ENCODE measurements at places on chromosomes 7 and 10. TPM values are rescaled to one million over a fixed set of nuclear protein-coding genes. Genes with fewer than 3 reads are reported as not detected.
A peak's percentile ranks its signal among the peaks of the same experiment; 100 is the strongest.

MMS19 gene
- 49.7 TPM for polyA plus RNA-seq

APBB1IP gene
- 4.1 TPM for polyA plus RNA-seq

PPP1R3A gene
- not detected for polyA plus RNA-seq

MOGAT3 gene
- polyA plus RNA-seq, result 0.37 TPM

AZGP1 gene
- 198 TPM for polyA plus RNA-seq

TAS2R4 gene
- polyA plus RNA-seq, result not detected

LRRD1 gene
- not detected for polyA plus RNA-seq

DNA sequence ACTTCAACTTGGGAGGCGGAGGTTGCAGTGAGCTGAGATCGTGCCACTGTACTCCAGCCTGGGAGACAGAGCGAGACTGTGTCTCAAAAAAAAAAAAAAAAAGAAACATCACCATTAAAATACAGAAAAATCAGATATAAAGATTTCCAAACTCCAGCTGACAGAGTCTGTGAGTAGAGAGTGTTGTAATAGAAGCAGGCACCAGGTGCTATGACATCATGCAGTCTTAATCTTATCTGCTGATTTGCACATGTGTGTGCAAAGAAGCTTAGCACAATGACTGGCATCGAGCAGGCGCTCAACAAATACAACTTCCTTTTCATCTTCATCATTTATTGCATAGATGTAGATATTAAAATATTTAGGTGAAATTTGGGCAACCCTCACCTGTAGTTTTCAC is 92.2 kb downstream of the PRKCQ start:
- H3K36me3 ChIP-seq, result no peaks in the 10 kb centered on the region
- no peak overlapping the region for H3K27ac ChIP-seq
- H3K4me1 ChIP-seq, result no peaks in the 10 kb centered on the region
- no peak overlapping the region for H3K4me3 ChIP-seq
- H3K27me3 ChIP-seq, result no peaks in the 10 kb centered on the region
- DNase-seq, result no peak

GRCh38 chr7:22624781-22625180 is 102.2 kb upstream of the IL6 start:
- DNase-seq, result no peak
- H3K27ac ChIP-seq, result no peak overlapping the region
- H3K4me3 ChIP-seq, result no peak overlapping the region
- H3K36me3 ChIP-seq, result no peaks in the 10 kb centered on the region
- no peaks in the 10 kb centered on the region for H3K27me3 ChIP-seq

DNA sequence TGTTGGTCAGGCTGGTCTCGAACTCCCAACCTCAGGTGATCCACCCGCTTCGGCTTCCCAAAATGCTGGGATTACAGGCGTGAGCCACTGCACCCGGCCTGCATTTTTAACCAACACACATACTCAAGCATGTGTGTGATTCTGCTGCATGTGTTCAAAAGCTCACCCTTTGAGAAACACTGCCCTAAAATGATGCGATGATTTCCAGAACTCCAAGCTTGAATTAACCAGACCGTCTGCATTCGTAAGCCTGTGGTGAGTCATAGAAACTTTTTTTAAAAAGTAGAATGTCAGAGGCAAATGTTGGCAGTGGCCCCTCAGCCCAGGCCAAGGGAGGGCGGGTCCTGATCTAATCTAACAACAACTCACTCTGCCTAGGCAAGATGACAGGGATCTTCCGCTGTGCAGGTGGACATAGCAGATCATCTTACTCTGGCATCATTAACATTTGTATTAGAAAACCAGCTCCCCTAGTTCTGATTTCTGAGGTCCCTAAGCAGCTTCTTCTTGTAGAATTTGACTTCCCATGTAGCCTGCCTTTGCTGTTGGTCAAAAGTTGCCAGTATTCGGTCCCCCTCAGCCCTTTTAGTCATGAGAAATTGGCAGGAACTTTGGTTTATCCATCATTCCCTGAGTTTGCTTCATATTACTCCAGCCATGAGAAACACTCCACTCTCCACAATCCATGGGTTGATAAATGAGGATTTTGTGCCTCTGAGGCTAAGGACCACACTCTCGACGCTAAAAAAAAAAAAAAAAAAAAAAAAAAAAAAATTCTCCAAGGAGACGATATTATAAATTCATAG is 190.4 kb downstream of the SKIDA1 start:
- no peak overlapping the region for H3K27ac ChIP-seq
- no peak for DNase-seq
- H3K36me3 ChIP-seq, result no peaks in the 10 kb centered on the region
- no peaks in the 10 kb centered on the region for H3K4me1 ChIP-seq
- H3K4me3 ChIP-seq, result no peak overlapping the region

DNA sequence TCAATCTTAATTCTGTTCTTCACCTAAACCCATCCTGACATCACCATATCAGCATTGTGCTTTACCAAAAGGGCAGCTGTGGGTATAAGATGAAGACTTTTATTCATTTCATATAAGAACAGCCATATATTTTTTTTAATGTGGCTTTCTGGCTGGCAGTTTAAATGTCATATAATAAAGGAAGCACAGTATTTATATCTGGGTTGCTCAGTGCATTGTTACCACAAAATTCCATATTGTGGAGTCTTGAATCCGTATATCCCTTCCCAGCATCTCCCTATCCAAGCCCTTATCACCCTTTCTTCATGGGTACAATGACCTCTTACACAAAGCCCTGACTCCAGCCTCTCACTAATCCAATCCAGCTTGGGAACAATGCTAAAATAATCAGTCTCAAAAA is 125.8 kb downstream of the RAPGEF5 start:
- no peaks in the 10 kb centered on the region for H3K36me3 ChIP-seq
- no peak overlapping the region for H3K27ac ChIP-seq
- H3K27me3 ChIP-seq, result no peaks in the 10 kb centered on the region

GRCh38 chr10:58173391-58173790 is 94.3 kb downstream of the IPMK start:
- H3K27me3 ChIP-seq, result no peaks in the 10 kb centered on the region
- no peak overlapping the region for H3K27ac ChIP-seq
- no peaks in the 10 kb centered on the region for H3K4me1 ChIP-seq
- DNase-seq, result no peak
- H3K4me3 ChIP-seq, result no peak overlapping the region

DNA sequence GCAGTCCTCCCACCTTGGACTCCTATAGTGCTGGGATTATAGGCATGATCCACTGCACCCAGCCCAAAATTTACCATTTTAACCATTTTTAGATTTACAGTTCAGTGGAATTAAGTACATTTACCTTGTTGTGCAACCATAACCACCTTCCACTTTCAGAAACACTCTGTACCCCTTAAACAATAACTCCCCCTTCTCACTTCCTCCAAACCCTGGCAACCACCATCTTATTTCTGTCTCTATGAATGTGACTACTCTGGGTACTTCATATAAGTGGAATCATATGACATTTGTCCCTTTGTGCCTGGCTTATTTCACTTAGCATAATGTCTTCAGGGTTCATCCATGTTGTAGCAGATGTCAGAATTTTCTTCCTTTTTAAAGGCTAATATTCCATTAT is 33.6 kb downstream of the SUFU start:
- H3K27me3 ChIP-seq, result no peaks in the 10 kb centered on the region
- H3K27ac ChIP-seq, result no peak overlapping the region
- no peaks in the 10 kb centered on the region for H3K36me3 ChIP-seq
- H3K4me1 ChIP-seq, result no peaks in the 10 kb centered on the region

- no peak for DNase-seq
- H3K36me3 ChIP-seq, result no peaks in the 10 kb centered on the region
- H3K4me1 ChIP-seq, result no peaks in the 10 kb centered on the region
- no peak overlapping the region for H3K4me3 ChIP-seq
- no peaks in the 10 kb centered on the region for H3K27me3 ChIP-seq
Measured at GRCh38 chr7:1899196-1899595, 229.1 kb downstream of the ELFN1 start.

- H3K4me1 ChIP-seq, result peaks cover 2% of the 10 kb centered on the region
- no peak overlapping the region for H3K27ac ChIP-seq
- peak overlapping the region; percentile 86 for H3K4me3 ChIP-seq
- DNase-seq, result no peak
Measured at GRCh38 chr7:44201813-44202212, 1.0 kb downstream of the YKT6 start.

DNA sequence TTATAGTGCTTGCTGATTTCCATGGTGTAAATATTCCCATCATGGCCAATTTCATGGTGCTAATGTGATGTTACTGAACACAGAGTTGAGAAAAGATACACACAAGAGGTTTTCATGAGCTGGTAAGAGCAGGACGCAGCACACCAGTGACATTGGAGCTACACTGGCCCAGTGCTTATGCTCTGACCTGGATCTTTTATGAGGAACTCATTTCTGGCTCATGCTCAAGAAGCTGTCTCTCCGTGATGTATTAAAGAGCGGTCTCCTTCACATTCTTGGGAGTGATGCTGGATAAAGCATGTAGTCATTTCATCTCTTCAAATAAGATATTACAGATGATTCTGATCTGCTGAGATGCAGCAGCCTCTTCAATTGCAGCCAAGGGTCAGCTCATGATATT is 785.2 kb downstream of the GRID1 start:
- H3K4me3 ChIP-seq, result no peak overlapping the region
- H3K36me3 ChIP-seq, result no peaks in the 10 kb centered on the region
- no peak overlapping the region for H3K27ac ChIP-seq
- no peaks in the 10 kb centered on the region for H3K27me3 ChIP-seq
- no peak for DNase-seq
- H3K4me1 ChIP-seq, result no peaks in the 10 kb centered on the region

- no peak overlapping the region for H3K4me3 ChIP-seq
- no peak overlapping the region for H3K27ac ChIP-seq
- H3K27me3 ChIP-seq, result no peaks in the 10 kb centered on the region
- no peaks in the 10 kb centered on the region for H3K36me3 ChIP-seq
- no peak for DNase-seq
- H3K4me1 ChIP-seq, result no peaks in the 10 kb centered on the region
Measured at GRCh38 chr7:79494046-79494445, 40.6 kb upstream of the MAGI2 start.

DNA sequence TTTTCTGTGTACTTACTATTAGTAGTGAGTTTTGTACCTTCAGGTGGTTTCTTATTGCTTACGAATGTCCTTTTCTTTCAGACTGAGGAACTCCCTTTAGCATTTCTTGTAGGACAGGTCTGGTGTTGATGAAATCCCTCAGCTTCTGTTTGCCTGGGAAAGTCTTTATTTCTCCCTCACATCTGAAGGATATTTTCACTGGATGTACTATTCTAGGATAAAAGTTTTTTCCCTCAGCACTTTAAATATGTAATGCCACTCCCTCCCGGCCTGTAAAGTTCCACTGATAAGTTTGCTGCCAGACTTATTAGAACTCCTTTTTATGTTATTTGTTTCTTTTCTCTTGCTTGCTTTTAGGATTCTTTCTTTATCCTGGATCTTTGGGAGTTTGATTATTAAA is 1.7 kb upstream of the CYCS start:
- peaks cover 6% of the 10 kb centered on the region for H3K36me3 ChIP-seq
- no peaks in the 10 kb centered on the region for H3K27me3 ChIP-seq
- H3K27ac ChIP-seq, result no peak overlapping the region

GRCh38 chr10:123492016-123492415 is 174.1 kb upstream of the GPR26 start:
- H3K27me3 ChIP-seq, result no peaks in the 10 kb centered on the region
- peak; percentile 64 for DNase-seq
- no peaks in the 10 kb centered on the region for H3K4me1 ChIP-seq
- H3K36me3 ChIP-seq, result no peaks in the 10 kb centered on the region
- H3K4me3 ChIP-seq, result no peak overlapping the region

GRCh38 chr7:34075523-34076370 is 170.4 kb downstream of the BMPER start:
- H3K4me3 ChIP-seq, result no peak overlapping the region
- no peaks in the 10 kb centered on the region for H3K36me3 ChIP-seq
- no peak overlapping the region for H3K27ac ChIP-seq
- H3K4me1 ChIP-seq, result no peaks in the 10 kb centered on the region

- H3K27me3 ChIP-seq, result no peaks in the 10 kb centered on the region
- no peaks in the 10 kb centered on the region for H3K4me1 ChIP-seq
- H3K4me3 ChIP-seq, result no peak overlapping the region
Measured at GRCh38 chr7:126570845-126571244, 681.9 kb downstream of the GRM8 start.

- H3K4me1 ChIP-seq, result no peaks in the 10 kb centered on the region
- no peak overlapping the region for H3K4me3 ChIP-seq
Measured at GRCh38 chr10:125953778-125954385, 57.5 kb downstream of the FANK1 start.

DNA sequence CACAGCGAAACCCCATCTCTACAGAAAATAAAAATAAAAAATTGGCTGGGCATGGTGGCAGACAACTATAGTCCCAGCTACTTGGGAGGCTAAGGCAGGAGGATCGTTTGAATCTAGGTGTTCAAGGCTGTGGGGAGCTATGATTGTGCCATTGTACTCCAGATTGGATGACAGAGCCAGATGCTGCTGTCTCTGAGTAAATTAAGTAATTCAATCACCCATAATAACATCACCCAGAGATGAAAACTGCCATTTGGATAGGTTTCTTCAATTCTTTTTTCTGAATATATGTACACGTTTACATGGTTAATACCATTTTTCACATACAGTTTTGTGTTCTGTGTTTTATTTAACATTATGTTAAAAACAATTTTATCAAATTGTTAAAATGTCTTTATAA is 79.3 kb downstream of the WIPF3 start:
- DNase-seq, result no peak
- H3K4me3 ChIP-seq, result no peak overlapping the region
- H3K27ac ChIP-seq, result no peak overlapping the region
- peaks cover 3% of the 10 kb centered on the region for H3K36me3 ChIP-seq

- peaks cover 5% of the 10 kb centered on the region for H3K4me1 ChIP-seq
- H3K36me3 ChIP-seq, result peaks cover 2% of the 10 kb centered on the region
- DNase-seq, result no peak
Measured at GRCh38 chr10:70140297-70140696, 6.2 kb downstream of the TYSND1 start.

GRCh38 chr7:25077096-25077495 is 48.0 kb downstream of the CYCS start:
- no peaks in the 10 kb centered on the region for H3K36me3 ChIP-seq
- no peaks in the 10 kb centered on the region for H3K27me3 ChIP-seq
- H3K4me3 ChIP-seq, result no peak overlapping the region
- H3K27ac ChIP-seq, result no peak overlapping the region
- no peak for DNase-seq

All from kidney (tissue), 22 donors.